ENCODE measurements at places on chromosomes 4 and X.

DNA sequence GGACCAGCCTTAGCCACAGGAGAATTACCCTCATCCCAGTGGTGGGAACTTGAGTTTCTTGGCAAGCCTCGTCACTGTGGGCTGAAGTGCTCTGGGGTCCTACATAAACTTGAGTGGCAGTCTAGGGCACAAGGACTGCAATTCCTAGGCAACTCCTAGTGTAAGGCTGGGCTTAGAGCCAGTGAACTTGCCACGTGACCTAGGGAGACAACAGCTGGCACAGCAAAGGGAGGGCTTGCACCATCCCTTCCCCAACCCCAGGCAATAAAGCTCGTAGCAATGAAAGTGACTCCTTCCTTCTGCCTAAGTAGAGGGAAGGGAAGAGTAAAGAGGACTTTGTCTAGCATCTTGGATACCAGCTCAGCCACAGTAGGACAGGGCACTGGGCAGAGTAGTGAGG is 81.8 kb downstream of the TEX11 start:
- DNase-seq: no peak

DNA sequence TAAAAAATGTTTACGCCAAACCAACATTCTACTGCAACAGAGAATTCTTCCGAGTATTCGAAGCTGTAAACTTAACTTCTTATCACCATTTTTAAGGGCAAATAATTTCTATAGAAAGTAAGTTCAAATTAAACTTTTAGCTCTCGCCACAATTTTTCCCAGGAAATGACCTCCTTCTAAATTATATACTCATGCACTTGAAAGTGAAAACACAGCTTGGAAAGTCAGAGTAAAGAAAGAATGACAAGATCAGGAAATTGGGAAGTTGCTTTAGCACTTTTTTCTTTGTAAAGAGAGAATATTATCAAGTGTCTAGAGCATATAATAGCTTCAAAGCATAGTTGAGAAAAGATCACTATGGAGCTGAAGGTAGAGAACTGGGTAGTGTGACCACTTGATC is 1.2 kb downstream of the CYBB start:
- no peak for DNase-seq

GRCh38 chr4:184421533-184422155 is 52.7 kb downstream of the IRF2 start:
- no peak for DNase-seq

DNA sequence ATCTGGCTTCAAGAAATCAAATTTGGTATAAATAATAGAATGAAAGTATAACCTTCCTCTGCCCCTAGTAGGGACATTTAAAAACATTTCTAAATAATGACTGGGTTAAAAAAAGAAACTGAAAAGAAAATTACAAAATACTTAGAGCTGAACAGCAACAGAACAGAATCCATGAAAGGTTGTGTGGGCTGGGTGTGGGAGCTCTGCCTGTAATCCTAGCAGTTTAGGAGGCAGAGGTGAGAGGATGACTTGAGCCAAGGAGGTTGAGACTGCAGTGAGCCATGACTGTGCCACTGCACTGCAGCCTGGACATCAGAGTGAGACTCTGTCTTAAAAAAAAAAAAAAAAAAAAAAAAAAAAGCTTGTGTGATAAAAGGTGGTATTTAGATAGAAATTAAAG is 12.3 kb upstream of the ZFX start:
- DNase-seq: no peak

- DNase-seq: no peak
Measured at GRCh38 chr4:174910271-174910670, 7.9 kb upstream of the ADAM29 start.

DNA sequence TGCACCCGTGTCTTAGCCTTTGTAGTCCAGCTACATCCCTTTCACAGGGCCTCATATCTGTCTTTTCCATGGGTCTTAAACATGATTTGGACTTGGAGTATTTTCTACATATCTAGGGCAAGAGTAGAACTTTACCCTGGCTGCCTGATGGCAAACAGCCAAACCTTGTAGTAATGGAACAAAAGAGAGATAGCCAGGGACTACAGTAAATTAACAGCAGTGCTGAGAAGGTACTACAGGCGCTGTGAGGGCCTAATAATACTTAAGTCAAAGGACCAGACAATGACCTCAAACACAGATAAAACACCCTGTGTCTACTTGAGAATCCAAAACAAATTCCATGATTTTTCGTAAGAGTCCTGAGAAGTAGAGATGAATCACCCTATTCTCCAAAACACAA is 111.0 kb upstream of the WDR17 start:
- no peak for DNase-seq

DNA sequence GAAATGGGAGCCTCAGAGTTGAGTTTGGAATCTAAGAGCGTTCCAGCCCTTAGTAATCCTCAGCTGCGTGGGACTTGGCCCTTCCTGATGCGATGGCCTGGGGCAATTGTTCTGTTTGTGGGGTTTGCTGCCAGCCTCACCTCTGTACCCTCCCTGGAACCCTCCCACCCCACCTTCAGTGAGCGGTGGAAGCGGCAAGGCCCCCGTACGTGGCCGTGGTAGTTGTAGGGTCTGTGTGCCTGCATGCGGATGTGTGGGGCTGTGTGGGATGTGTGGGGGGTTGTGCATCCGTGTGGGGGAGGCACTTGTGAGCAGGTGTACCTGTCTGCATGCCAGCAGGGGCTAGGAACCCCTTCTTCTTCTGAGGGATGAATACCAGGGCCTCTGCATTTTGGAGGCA is 65.4 kb upstream of the ADRA2C start:
- DNase-seq: no peak
